ENCODE measurements at places on chromosomes 3 and 15.
A peak's percentile ranks its signal among the peaks of the same experiment; 100 is the strongest.

DNA sequence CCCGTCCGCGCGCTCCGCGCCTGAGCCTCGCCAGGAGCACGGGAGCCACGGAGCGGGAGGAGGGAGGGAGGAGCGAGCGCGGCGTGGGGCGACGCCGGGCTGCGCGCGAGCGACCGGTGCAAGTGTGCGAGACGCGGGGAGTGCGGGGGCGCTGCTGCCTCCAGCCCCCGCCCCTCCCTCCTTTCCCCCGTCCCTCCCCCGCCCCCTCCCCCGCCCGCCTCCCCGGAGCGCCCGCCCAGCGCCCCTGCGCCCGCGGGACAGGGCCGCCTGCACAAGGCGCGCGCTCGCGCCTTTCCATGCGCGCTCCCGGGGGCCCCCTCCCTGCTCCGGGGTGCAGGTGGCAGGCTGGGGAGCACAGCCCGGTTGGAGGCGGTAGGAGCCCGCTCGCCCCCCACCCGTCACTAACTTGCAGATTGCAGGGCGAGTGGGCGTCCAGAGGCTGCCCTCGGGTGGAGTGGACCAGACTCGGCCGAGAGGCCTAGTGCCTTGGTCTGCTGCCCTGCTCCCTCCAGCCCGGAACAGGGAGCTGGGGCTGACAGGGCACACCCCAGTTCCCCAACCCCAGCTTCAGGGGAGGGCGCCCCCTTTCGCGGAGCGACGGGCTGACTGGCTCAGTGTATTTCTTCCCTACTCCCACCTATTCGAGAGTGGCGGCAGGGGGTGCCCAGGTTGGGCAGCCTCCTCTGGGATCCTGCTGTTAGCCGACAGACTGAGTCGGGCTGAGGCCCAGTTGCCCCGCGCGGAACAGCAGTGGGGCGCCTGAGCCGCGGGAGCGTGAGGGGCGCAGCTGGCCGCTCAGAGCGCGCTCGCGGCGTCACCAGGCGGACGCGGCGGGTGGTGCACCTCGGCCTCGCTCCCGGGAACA lies at the start of gene WNT7A:
Gene WNT7A, minus strand, starts transcription at position 126 of the 865 bp plus-strand sequence. CDS start 255 bp downstream, outside the sequence.
- peak; percentile 51 for DNase-seq

DNA sequence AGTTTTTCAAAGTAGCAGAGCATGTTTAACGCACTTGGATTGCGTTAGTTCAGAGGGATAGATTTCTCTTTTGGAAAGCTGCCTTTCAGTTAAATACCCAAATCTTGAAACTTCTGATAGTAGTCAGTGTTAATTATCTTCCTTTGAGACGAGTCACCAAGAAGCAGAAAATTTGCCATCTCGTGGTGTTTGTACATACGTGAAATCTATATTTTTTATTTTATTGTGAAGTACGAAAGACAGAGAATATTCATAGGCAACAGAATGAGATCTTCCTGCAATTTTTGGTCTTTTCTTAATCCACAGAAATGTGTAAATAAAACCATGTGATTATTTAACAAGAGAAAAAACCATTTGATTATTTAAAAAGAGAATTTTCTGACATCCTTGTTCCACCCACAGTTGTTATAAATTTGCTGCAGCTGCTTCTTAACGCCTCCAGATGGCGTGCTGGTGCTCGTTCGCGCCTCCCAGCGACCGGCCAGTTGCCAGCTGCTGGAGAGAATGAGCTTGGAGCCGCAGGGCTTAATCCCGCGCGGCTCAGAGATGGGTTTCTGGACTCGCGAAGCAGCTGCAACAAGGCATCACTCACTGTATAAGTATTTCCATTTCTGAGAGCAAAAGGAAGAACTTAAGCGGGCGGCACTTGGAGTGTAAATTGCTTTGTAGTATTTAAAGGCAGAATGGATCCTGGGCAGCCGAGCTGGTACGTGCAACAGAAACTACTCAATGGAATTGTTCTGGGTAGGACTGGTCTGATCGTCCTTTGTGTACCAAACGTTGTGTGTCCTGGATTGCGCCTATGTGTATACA lies 10.5 kb upstream of the SLITRK3 start:
- no peak for DNase-seq

GRCh38 chr3:157522648-157523047 lies 19.4 kb upstream of the VEPH1 start:
- no peak for DNase-seq

DNA sequence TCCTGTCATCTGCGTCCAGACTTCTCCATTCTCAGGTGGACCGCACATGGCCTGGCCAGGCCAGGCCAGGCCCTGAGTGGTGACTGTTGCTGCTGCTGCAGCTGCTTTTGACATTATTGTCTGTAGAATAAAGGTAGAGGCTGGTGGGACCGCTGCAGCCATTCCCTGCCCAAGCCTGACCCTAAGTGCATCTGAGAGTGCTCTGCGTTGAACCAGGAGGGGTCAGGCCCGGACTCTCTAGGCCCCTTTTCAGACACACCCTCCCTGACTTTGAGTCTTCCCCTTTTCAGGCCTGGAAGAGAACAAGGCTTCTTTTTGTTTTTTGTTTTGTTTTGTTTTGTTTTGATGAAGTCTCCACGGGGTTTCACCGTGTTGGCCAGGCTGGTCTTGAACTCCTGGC lies 54.6 kb upstream of the FLNB start:
- no peak for DNase-seq

GRCh38 chr3:151347432-151347831 lies 18.1 kb upstream of the P2RY13 start:
- DNase-seq: no peak

All from stimulated activated CD4-positive, alpha-beta T cell treated with anti-CD3 and anti-CD28 coated beads, TNF-alpha, amount 100 ng/mL, for 1 hour (primary cell).